ENCODE measurements at places on chromosomes 5 and 9. TPM values are rescaled to one million over a fixed set of nuclear protein-coding genes. Genes with fewer than 3 reads are reported as not detected.

The PDE6A gene
- 0.11 TPM for polyA plus RNA-seq

The DOCK2 gene
- polyA plus RNA-seq: 114 TPM

The LRRC19 gene
- polyA plus RNA-seq: 0.10 TPM

The NRG2 gene
- polyA plus RNA-seq: 3.2 TPM

DNA sequence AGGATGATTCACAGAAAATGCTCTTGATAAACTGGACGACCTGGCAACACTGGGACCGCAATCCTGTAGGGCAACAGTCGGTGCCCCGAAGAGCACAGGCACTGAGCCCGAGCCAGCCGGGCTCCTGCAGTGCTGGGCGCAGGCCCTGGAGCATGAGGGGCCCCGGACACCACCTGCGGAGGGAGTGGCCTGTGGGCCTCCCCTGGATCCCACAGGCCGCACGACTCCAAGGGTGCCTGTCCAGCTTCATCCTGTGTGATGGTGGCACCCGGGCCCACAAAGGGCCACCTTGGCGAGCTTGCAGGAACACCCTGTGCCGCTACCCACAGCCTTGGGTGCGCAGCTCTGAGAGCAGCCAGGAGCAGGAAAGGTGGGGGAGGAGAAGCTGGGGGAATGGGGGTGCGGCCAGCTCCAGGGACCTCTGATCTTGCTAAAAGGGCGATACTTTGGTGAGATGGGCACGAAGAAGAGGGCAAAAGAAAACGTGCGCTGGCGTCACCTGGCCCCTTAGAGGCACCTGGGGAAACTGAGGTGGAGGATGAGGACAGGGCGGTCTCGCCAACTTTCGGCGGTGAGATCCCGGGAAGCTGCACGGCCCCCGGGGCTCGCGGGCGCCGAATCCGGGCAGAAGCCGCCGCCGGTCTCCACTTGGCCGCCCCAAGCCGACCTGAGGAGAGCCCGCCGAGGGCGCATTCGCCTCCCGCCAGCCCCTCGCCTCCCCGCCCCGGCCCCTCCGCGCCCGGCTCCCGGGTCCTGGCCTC is 722 bp downstream of the TBC1D9B start:
- H3K36me3 ChIP-seq: peaks cover 4% of the 10 kb centered on the region
- H3K4me1 ChIP-seq: peaks cover 12% of the 10 kb centered on the region
- peak overlapping the region; percentile 9 for H3K27ac ChIP-seq
- no peaks in the 10 kb centered on the region for H3K27me3 ChIP-seq
- H3K4me3 ChIP-seq: peak overlapping the region; percentile 94
- no peak for DNase-seq

DNA sequence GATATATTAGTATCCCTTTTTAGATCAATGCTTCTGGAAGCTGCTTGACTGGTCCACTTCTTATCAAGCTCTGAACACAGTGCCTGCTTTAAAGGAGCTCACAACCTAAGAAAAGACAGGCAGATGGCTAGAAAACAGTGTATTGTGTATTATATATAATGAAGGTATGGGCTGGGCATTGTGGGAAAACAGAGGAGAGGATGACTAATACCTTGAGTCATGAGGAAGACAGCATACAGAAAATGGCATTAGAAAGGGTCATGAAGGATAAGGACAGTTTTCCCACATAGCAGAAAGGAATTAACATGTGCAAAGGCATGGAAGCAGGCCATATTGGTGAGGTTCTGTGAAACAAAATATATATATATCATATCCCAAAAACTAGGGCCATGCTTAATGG is 309.6 kb downstream of the MLLT3 start:
- H3K27ac ChIP-seq: no peak overlapping the region
- no peak overlapping the region for H3K4me3 ChIP-seq
- H3K36me3 ChIP-seq: no peaks in the 10 kb centered on the region

GRCh38 chr5:56569076-56569475 is 246.3 kb upstream of the MAP3K1 start:
- DNase-seq: no peak
- H3K36me3 ChIP-seq: no peaks in the 10 kb centered on the region
- no peaks in the 10 kb centered on the region for H3K27me3 ChIP-seq
- H3K27ac ChIP-seq: no peak overlapping the region

DNA sequence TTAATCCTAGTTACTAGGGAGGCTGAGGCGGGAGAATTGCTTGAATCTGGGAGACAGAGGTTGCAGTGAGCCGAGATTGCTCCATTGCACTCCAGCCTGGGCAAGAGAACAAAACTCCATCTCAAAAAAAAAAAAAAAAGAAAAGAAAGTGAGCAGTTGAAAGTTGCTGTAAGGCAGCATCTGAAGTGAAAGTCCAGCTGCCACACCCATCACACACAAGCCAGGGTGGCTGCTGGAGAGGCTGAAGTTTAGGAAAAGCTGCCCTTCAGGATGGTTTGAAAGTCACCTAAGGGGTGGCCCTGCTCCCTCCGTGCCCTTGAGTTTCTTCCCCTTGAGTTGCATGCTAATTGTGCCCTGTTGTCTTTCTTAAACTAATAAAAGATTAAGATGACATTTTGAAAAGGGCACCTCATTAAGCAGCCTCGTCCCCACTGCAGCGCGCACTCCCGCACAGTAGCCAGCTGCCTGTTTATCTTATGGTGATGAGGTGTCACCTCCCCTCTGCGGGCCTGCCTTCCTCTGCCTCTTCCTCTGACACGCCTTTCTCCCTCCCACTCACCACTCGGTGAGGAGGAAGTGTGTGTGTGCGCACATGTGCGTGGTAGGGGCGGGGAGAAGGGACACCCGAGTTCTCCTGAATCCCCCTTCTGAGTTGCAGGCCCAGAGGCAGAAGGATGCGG is 104.2 kb upstream of the PANK3 start:
- no peaks in the 10 kb centered on the region for H3K27me3 ChIP-seq
- no peaks in the 10 kb centered on the region for H3K4me1 ChIP-seq
- no peak overlapping the region for H3K4me3 ChIP-seq
- DNase-seq: no peak
- H3K36me3 ChIP-seq: no peaks in the 10 kb centered on the region

DNA sequence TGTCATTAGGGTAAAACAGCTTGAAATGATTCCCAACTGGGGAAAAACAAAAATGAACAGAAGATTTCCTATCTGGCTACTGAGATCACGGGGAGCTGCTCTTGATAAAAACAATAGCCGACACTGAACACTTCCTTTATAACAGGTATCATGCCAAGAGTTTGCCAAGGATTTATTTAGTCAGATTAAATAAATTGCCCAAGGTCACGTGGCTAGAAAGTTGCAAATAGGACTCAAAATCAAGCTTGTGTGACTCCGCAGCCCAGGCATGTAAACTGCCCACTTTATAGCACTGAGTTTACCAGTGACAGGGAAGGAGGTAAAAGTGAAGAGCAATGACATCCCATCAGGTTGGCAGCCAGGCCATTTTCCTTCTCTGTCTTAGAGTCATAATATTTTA is 120.7 kb upstream of the ZNF618 start:
- H3K27me3 ChIP-seq: no peaks in the 10 kb centered on the region
- DNase-seq: no peak
- H3K4me1 ChIP-seq: no peaks in the 10 kb centered on the region
- H3K27ac ChIP-seq: no peak overlapping the region
- no peak overlapping the region for H3K4me3 ChIP-seq
- H3K36me3 ChIP-seq: no peaks in the 10 kb centered on the region

GRCh38 chr5:73726606-73727231 is 100.7 kb downstream of the ARHGEF28 start:
- H3K4me3 ChIP-seq: no peak overlapping the region
- H3K27me3 ChIP-seq: no peaks in the 10 kb centered on the region
- no peaks in the 10 kb centered on the region for H3K36me3 ChIP-seq
- no peak for DNase-seq
- no peaks in the 10 kb centered on the region for H3K4me1 ChIP-seq

GRCh38 chr5:151134228-151134627 is 23.4 kb downstream of the ANXA6 start:
- peaks cover 47% of the 10 kb centered on the region for H3K4me1 ChIP-seq
- H3K36me3 ChIP-seq: peaks cover 72% of the 10 kb centered on the region
- H3K4me3 ChIP-seq: peak overlapping the region; percentile 11
- no peak for DNase-seq
- no peaks in the 10 kb centered on the region for H3K27me3 ChIP-seq

Data from GM12878 (cell line).